ENCODE measurements at places on chromosomes 1 and 21.
A peak's percentile ranks its signal among the peaks of the same experiment; 100 is the strongest.

DNA sequence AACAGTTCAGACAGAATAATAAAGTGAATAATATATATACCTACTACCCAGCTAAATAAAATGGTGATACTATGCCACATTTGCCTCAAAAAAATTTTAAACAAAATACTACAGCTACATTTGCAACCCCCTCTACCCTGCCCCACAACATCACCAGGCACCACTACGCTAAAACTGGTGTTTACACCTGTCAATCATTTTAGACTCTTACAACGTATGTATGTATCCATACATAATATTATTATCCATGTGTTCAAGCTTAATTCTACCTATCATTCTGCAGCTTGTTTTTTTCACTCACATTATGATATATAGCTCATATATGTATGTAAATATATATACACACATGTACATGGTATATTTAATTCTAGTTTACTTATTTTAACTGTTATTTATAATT, 62.5 kb downstream of the NIBAN1 start:
- H3K27me3 ChIP-seq: no peaks in the 10 kb centered on the region
- DNase-seq: no peak
- peaks cover 5% of the 10 kb centered on the region for H3K4me1 ChIP-seq
- no peaks in the 10 kb centered on the region for H3K36me3 ChIP-seq

- no peaks in the 10 kb centered on the region for H3K27me3 ChIP-seq
- no peak overlapping the region for H3K4me3 ChIP-seq
- DNase-seq: no peak
These were observed 119.7 kb downstream of the HHAT start for GRCh38 chr1:210448297-210448892.

- peak; percentile 67 for DNase-seq
- H3K4me3 ChIP-seq: no peak overlapping the region
- no peak overlapping the region for H3K27ac ChIP-seq
- H3K27me3 ChIP-seq: no peaks in the 10 kb centered on the region
These were observed 14.5 kb upstream of the CPT2 start for GRCh38 chr1:53182111-53182593.

DNA sequence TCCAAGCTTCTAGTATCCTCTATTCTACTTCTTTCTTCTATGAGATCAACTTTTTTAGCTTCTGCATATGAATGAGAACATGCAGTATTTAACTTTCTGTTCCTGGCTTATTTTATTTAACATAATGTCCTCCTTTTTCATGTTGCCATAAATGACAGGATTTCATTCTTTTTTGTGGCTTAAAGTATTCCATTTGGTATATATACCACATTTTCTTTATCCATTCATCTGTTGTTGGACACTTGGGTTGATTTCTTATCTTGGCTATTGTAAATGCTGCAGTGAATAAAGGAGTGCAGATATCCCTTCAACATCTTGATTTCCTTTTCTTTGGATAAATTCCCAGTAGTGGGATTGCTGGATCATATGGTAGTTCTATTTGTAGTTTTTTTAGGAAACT, 209.6 kb downstream of the GPR52 start:
- no peaks in the 10 kb centered on the region for H3K36me3 ChIP-seq
- H3K27me3 ChIP-seq: no peaks in the 10 kb centered on the region
- DNase-seq: no peak
- no peak overlapping the region for H3K4me3 ChIP-seq

DNA sequence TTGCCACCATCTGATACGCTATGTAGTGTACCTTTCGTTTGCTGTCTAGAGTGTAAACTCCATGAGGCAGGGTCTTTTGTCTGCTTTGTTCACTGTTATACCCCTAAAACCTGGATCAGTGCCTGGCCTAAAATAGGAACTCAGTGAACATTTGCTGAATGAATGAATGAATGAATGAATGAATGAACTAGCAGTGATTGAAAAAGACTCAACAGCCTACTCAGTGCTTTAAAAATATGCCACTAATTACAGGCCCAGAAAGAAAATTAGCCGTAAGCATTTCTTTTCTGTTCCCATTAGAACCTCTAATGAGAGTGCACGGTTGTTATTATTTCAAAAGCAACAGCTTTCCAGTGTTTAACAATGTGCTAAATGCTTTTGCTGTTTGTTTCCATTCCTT, 69.3 kb upstream of the SYT6 start:
- H3K4me3 ChIP-seq: no peak overlapping the region
- no peak for DNase-seq
- H3K36me3 ChIP-seq: no peaks in the 10 kb centered on the region
- no peaks in the 10 kb centered on the region for H3K4me1 ChIP-seq

- H3K4me1 ChIP-seq: peaks cover 21% of the 10 kb centered on the region
- no peak overlapping the region for H3K27ac ChIP-seq
- H3K27me3 ChIP-seq: no peaks in the 10 kb centered on the region
- H3K36me3 ChIP-seq: peaks cover 71% of the 10 kb centered on the region
These were observed 17.1 kb downstream of the UTP25 start for GRCh38 chr1:209844695-209845407.

DNA sequence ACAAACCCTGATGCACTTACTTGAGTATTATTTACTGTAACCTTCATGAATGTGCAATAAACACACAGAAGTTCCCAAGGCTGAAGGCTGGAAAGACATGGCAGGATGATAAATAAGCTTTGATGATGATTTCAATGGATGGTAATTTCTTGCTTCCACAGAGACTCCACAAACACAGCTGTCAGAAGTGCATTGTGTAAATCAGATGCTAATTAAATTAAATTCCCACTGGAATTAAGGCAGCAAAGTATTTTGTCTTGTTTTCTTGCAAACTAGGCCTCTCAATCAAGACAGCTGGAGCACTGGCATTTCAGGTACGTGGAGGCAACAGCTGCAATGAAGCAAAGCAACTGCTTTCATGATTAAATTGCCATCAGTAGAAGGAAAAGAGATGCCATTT, 24.1 kb downstream of the FAM177B start:
- H3K4me3 ChIP-seq: no peak overlapping the region
- no peak overlapping the region for H3K27ac ChIP-seq
- H3K4me1 ChIP-seq: no peaks in the 10 kb centered on the region
- DNase-seq: no peak
- no peaks in the 10 kb centered on the region for H3K36me3 ChIP-seq

GRCh38 chr21:26962621-26963181, 4.2 kb downstream of the ADAMTS5 start:
- no peaks in the 10 kb centered on the region for H3K27me3 ChIP-seq
- H3K27ac ChIP-seq: no peak overlapping the region
- no peak for DNase-seq
- H3K4me3 ChIP-seq: no peak overlapping the region

DNA sequence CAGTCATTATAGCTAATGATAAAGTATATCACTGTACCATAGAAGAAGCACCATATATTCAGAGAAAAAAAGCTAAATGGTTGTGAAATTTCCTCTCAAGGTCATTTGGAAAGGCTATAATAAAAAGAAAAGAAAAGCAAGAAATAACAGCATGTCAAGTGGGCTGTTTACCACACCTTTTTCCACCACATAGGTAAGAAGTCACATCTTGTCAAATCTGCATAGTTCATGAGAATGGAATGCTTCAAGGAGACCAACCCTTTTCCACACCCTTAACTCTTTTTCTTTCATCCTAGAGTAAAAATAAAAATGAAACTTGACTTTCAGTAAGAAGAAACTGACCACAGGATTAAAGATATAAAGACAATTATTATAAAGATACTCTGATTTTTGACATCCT, 91.2 kb downstream of the ATP6V1G3 start:
- H3K4me3 ChIP-seq: no peak overlapping the region
- H3K4me1 ChIP-seq: peaks cover 7% of the 10 kb centered on the region
- H3K36me3 ChIP-seq: no peaks in the 10 kb centered on the region

DNA sequence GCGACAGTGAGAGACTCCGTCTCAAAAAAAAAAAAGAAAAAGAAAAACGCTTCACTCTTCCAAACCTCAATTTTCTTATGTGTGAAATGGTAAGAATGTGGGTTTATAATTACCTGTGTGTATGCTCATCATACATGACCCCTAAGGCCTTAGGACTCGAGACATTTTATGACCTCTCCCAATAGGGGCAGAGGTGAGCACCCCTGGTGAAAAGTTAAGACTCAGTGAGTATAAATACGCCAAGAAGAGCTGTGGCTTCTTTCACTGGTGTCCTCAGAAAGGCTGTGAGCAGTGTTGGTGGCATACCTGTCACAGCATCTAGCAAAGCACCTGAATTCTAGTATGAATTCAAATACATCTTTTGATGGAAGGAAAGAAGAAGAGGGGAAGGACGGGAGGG, 7.8 kb upstream of the FCMR start:
- H3K27me3 ChIP-seq: no peaks in the 10 kb centered on the region
- H3K36me3 ChIP-seq: no peaks in the 10 kb centered on the region
- H3K4me3 ChIP-seq: no peak overlapping the region
- H3K4me1 ChIP-seq: no peaks in the 10 kb centered on the region

DNA sequence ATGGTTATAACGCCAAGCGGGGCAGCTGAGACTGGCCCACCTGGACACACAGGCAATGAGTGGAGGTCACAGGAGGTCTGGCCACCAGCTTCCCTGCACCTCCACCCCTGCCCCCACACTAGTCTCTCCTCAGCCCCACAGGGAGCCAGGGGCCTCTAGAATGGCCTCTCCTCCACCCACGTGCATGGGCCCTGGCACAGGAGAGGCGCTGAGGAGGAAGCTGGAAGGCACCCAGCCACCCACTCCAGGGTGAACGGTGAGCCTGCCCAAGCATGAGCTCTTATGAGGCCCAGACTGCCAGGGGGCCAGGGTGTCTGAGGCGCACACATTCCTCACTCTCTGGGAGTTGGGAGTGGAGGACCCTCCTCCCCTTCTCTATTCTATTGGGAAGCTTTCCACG, 22.2 kb downstream of the LRP8 start:
- H3K36me3 ChIP-seq: no peaks in the 10 kb centered on the region
- no peak for DNase-seq
- H3K4me3 ChIP-seq: no peak overlapping the region
- H3K27me3 ChIP-seq: no peaks in the 10 kb centered on the region

DNA sequence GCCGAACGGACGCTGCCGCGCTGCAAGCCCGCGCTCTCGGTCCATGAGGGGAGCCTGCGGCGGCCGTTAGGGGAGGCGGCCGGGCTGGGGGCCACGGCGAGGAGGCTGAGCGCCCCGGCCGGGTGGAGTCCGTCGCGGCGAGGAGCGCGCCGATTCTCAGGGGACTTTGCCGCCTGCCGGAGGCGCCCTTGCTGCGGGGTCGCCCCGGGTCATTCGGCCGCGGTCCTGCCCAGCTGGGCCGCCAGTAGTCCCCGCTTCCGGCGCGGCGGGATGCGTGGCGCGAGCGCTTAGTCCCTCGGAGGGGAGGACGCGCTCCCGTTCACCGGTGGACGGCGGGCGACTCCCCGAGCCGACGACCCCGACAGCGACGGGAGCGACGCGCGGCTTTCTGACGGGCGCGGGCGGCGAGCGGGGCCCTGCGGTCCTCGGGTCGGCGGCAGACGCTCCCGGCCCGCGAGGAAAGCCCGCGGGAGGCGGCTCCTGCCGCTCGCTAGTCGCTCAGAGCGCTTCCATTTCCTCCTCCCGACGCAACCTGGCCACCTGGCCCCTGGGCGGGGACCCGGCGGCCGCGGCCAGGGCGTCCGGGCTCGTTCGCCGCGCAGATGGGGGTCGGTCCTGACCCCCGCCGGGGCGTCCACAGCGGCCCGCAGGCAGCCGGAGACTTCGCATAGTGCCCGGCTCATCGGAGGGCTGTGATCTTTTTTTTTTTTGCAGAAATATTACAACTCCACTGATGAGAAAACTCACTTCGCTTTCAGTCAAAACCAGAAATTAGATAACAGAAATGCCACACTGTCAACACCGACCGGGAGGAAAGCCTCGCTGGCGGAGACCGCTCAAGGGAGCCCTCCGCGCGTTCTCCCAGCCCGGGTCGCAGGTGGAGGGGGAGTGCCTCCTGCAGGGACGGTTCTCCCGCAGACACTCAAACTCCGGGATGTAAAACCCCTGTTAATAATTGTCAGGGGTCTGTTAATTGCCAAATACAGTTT, 641 bp upstream of the ZBTB21 start:
- peaks cover 29% of the 10 kb centered on the region for H3K36me3 ChIP-seq
- peak; percentile 90 for DNase-seq
- peak overlapping the region; percentile 86 for H3K4me3 ChIP-seq
- peak overlapping the region; percentile 98 for H3K27ac ChIP-seq

DNA sequence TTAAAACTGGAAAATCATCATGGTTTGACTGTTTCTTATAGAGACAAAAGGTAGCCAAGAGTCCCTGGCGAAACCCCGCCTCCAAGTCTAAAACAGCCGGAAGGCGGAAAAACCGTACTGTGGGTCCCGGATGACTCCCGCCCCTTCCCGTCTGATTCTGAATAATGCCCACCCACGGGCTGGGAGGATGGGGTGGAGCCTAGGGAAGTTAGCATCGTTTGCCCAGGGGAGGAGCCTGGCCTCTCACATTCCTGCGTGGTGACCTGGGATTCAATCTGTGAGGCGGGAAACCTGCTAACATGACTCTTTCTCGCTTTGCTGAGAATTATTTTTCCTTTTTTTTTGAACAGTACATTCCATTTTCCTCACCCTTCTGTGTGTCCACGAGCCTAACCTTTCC, 124.9 kb downstream of the KCNK1 start:
- DNase-seq: no peak
- H3K27me3 ChIP-seq: peaks cover 3% of the 10 kb centered on the region
- no peaks in the 10 kb centered on the region for H3K4me1 ChIP-seq
- H3K4me3 ChIP-seq: no peak overlapping the region
- no peaks in the 10 kb centered on the region for H3K36me3 ChIP-seq
- H3K27ac ChIP-seq: no peak overlapping the region

DNA sequence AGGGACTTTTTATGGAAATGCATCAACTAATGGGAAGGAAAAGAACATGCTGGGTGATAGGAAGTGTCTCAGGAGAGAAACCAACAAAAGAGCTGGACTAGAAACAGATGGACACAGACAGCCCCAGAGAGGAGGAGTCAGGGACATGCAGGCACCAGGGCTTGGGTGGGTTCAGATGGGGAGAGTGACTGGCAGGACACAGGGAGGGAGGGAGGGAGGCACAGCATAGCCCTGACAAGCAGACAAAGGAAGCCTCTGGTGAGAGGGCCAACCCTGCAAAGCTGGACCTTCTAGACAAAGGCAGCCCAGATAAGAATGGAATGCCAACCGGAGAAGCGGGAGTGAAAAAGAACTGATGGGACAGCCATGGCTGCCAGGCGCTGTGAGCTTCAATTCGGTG, 568.8 kb downstream of the AJAP1 start:
- H3K4me3 ChIP-seq: no peak overlapping the region
- DNase-seq: no peak
- no peaks in the 10 kb centered on the region for H3K36me3 ChIP-seq
- H3K27me3 ChIP-seq: no peaks in the 10 kb centered on the region
- H3K4me1 ChIP-seq: no peaks in the 10 kb centered on the region

GRCh38 chr1:196317535-196318522, 290.4 kb downstream of the KCNT2 start:
- no peaks in the 10 kb centered on the region for H3K36me3 ChIP-seq
- no peaks in the 10 kb centered on the region for H3K4me1 ChIP-seq
- no peak for DNase-seq
- H3K27me3 ChIP-seq: no peaks in the 10 kb centered on the region
- no peak overlapping the region for H3K27ac ChIP-seq

GRCh38 chr1:234763367-234763766, 153.4 kb upstream of the IRF2BP2 start:
- no peak for DNase-seq
- H3K4me3 ChIP-seq: no peak overlapping the region
- H3K4me1 ChIP-seq: peaks cover 36% of the 10 kb centered on the region
- no peak overlapping the region for H3K27ac ChIP-seq

Data from SJSA1 (cell line).